ENCODE measurements at places on chromosomes 11 and 22.

DNA sequence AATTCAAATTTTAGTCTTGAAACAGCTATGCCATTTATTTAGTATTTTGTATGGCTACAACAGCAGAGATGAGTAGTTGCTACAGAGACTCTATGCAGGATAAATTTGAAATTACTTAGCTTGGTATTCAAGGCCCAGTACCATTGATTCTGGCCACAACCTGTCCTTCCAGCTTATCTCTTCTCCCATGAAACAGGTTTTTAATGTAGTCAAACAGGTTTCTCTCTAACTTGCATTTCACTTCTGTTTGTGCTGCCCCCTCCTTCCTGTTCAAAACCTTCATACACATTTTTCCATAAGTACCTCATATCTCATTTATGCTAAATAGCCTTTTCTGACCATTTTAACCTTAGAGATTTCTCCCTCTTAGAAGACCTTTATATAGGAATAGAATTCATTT is 3.3 kb downstream of the USP47 start:
- DNase-seq = no peak

DNA sequence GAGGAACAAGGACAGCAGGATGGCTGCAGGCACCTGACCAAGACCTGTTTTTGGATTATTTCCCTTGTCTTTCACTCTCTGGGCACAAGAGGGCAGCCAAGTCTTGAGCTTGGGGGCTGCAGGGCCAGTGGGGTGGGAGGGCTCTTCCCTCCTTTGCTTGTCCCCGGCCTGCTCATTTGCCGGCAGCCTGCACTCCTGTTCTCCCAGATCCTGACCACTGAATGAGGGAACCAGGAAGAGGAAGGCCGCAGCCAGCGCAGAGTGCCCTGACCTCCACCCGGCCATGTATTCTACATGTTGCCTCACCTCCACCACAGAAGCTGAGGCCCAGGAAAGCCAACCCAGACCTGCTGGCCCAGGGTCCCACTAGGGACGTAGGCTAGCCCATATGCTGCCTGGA is 15.5 kb upstream of the NNMT start:
- no peak for DNase-seq

GRCh38 chr11:130798801-130799200 is 117.5 kb downstream of the SNX19 start:
- no peak for DNase-seq

DNA sequence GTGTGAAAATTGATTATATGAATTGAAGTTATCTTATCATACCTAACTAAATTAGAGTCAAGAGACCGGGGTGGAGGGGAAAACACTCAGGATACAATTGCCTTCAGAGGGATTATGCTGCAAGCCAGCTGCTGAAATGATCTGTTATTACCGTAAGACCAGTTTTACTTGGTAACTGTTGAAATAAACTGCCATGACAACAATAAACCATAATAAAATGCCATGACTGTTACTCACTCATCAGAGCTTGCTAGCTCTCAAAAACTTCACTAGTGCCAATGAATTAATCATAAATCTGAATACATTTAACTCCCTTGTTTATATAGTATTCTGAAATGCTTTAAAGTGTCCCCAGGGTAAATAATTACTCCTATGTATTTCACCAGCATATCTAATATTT is 68.2 kb downstream of the CASP12 start:
- no peak for DNase-seq

DNA sequence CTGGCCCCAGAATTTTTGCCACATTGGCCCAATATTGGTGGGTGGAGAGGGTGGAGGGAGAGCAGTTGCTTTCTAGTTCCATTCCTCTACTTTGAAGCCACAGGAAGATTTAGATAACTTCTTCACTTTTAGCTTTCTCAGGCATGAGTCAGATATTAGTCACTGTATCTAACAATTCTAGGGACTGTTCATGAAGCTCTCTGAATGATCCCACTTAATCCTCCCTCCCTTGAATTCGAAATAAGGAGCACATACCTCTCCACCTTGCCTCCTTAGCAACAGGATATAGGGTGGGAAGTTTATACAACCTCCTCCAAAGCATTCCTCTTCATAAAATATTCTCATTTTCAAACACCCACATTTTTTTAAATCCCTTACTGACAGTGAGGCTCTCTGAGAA is 13.5 kb downstream of the FSHB start:
- no peak for DNase-seq

- DNase-seq = no peak
These were observed 63.6 kb downstream of the NFAM1 start for GRCh38 chr22:42368379-42369249.

DNA sequence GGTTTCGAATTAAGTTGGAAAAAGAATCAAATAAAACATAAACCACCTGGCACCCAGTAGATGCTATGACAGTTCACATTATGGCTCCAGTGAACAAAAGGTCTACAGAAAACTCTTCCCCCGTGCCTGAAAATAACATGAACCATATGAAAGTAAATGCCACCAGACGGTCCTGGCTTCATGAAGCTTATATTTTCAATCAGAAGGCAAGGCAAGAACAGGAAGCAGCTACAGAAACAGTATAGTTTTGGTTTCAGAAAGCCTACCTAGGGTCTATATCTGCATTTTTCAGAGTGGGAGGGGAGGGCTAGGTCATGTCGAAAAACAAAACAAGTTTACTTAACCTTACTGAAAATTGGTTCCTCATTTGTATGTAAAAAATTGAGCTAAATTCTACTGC is 9.8 kb downstream of the RAB30 start:
- DNase-seq = no peak

- DNase-seq = no peak
These were observed 43.6 kb upstream of the LUZP2 start for GRCh38 chr11:24453129-24453718.

DNA sequence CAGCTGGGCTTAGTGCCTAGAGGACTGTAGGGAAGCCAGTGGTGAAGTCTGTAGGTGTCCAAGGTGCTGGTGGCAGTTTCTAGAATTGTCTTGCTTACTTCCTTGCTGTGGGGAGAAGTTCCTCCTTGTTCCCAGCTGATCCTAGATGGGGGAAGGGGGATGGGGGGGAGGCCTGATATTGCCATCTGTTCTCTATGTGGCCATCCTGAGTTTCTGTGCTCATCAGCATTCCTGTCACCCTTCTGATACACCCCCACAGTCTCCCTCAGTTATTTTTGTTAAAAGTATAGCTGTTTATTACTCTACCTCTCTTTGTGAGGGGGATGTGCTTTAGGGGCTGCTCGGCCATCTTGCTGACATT is 36.5 kb downstream of the MADD start:
- no peak for DNase-seq

- no peak for DNase-seq
These were observed 28.8 kb downstream of the DKK3 start for GRCh38 chr11:11979488-11980117.
